ENCODE measurements at places on chromosomes 3 and 15.

DNA sequence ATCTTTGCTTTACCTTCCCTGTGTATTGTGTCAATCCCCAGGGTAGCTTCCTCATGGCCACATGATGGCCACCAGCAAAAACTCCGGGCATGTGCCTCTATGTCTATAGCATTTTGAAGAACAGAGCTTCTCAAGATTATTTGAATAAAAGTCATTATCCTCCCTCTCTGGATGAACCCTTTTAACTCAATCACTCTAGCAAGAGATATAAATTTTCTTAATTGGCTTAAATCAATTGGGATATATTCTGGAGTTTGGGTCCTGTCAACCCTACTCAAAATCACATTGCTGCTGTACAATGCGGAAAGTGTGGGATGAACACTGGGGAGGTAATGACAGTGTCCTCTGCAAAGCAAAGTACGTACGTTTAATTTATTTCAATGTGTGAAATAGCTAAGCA, 370.6 kb upstream of the LRRC3B start:
- no peak for DNase-seq

DNA sequence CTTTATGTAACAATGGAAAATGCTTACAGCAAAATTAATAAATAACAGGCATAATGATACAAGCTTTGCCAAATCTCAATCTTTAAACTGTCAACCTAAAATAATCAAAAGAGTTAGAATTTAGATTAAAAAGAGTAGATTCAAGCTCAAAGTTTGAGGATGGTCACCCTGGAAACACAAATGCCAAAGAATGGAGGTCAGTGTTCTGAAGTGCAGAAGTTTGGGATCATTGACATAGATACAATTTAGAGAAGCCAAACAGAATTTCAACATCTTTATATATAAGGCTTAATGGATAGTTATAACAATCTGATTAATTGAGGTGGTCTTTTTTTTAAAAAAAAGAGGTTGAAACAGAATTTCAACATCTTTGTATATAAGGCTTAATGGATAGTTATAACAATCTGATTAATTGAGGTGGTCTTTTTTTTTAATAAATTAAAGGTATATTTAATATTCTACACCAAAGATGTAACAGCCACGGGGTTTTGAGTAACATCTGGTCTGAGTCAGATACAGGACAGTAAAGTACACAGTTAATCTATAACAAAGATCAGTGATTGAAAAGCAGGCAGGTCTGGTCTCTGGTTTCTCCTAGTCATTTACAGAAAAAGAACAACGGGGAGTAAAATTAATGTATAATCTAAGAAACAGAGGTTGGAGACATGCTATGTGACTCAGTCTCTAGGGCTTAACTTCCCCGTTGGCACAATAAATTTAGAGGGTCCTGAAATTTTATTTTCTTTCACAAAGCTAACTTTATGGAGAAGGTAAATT, 490.7 kb downstream of the GBE1 start:
- no peak for DNase-seq

GRCh38 chr3:118811236-118811732, 223.4 kb downstream of the IGSF11 start:
- DNase-seq = no peak

GRCh38 chr3:171867981-171868380, 24.8 kb downstream of the TMEM212 start:
- no peak for DNase-seq

DNA sequence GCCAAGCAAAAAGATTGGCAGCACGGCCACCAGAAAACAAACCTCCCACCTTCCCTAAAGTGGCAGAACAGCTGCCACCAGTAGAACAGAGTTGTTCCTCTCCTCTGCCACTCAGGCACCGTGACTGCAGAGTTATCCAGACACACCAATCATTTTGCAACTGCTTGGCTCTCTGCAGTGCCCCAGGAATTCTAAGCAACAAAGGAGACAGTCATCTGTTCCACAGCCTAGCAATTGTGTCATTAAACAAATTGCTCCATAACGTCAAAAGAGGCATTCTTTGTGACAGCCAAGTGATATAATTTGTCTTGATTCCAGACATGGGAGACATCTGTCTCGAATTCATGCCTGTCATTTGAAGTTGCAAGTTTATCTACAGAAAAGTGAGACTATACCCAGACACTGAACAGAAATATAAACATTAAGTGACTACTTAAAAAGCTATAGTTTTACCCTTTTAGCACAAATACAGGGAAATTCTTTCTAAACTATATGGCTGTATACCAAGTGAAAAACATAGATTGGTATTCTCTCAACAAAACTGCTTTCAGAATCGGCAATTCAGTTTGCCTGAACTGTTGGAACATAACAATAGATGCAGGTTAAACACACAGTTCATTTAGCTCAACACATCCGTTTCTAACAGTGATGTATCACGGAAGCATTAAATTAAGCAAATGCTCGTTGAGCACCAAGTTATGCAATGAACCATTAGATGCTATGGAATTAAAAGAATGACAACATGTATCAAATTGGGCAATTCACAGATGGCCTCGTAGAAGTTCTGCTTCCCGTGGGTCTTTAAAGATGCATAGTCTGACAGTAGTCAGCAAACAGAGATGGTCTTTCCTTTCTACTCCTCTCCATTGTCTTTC, 281.3 kb downstream of the FGF12 start:
- peak; percentile 32 for DNase-seq

- DNase-seq = no peak
Observed at GRCh38 chr3:40873934-40874699, 325.2 kb upstream of the CTNNB1 start.

- DNase-seq = no peak
Observed at GRCh38 chr3:121660356-121661171, at the start of gene HCLS1. TSS of gene HCLS1 (minus strand) at chr3:121660903. CDS start at chr3:121658347, 2,556 bp downstream.

- DNase-seq = no peak
Observed at GRCh38 chr3:141413391-141413790, 45.1 kb downstream of the ZBTB38 start.

GRCh38 chr15:73892446-73893226, 19.3 kb downstream of the TBC1D21 start:
- no peak for DNase-seq

DNA sequence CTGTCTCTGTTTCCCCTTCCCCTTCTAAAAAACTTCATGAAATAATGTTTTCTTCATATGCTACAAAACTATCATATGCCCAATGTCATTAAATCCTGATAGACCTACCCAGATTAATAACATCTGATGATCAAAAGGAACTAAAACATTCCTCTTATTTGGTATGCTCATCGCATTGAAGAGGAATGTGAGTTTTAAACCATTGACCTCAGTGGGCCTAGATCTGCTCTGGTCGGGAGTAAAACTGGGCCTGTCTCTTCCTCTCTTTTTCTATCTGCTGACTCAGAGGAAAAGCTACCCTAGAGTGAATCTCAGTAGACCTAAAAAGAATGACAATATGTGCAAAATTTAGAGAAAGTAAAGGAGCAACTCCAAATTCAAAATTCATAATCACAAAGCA, 275.8 kb downstream of the SATB1 start:
- no peak for DNase-seq

DNA sequence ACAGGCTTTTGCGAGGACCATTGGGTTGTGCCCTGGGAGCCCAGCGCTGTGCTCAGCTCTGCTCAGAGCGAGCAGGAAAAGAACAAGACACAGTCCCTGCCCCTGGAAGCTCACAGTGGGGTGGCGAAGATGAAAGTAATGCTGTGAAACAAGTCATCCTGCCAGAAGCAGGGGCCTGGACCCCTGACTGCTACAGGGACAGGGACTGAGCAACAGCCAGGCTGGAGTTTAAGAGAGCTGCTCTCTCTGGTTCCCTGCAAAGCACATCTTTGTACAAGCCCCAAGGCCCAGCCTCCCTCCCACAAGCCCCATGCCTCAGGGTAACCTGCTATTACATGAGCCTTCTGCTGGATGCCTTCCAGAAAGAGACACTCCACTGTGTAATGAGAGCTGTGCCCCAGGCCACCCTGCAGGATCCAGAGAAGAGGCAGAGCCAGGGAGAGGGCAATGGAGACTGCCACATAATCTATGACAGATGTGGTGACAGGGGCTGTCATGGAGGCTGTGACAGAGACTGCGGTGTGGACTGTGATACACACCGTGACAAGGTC, 7.1 kb upstream of the HCN4 start:
- DNase-seq = peak; percentile 64

DNA sequence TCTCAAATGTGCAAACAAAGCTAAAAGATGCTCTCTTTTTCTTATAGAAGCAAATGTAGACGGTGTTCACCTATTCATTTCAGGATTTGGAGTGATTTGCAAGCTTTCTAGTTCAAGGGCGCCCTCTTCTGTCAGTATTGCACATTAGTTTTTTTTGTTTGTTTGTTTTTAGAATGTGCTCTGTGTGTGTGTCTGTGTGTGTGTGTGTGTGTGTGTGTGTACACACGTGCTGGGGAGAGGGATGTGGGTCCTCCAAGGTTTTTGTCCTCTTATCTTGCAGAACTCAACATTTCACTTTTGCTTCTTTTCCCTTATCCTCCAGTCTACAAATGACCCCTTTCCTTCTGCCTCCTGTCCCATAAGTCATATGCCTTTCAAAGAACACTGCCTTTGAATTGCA, 23.5 kb downstream of the DNAH1 start:
- peak; percentile 40 for DNase-seq

DNA sequence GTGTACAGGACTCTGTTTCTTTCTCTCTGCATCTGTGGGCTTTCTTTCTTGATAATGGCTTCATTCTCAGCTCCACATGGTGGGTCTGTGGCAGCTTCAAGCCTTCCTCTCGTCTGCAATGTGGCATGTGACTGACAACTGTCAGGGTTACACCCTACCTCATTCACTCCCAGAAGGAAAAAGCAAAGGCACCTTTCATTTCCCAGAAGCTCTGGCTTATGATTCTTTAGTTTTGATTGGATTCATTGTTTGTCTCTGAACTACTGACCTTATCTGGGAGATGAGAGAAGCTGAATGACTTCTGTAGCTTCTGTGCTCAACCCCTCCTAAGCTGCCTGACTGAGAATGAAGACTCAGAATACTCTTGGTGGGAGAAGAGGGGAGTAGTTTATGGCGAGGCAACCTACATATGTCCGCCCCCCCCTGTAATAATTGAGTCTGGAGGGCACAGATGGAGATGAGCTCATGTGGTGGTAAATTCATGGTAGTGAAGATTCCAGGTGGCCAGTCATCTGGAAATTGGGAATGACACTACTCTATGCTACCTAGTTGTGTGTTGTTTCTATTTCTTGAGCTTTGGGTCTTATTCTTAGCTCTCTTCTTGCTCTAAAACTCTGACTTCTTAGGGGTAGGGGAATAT, 38.4 kb downstream of the KCNAB1 start:
- peak; percentile 93 for DNase-seq

DNA sequence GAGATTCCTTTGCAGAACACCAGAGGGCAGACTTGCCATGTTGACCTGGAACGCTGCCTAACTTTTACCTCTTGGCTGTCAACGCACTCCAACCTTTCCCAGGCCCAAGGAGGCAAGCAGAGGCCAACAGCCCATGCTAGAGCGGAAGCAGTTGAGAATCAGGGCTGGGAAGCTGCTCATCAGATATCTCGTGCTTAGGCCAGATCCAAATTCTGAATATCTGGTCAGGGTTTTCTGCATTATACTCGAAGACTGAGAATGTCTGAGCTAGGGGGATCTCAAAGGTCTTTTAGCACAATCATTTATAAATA, 2.5 kb downstream of the XIRP1 start:
- peak; percentile 10 for DNase-seq

DNA sequence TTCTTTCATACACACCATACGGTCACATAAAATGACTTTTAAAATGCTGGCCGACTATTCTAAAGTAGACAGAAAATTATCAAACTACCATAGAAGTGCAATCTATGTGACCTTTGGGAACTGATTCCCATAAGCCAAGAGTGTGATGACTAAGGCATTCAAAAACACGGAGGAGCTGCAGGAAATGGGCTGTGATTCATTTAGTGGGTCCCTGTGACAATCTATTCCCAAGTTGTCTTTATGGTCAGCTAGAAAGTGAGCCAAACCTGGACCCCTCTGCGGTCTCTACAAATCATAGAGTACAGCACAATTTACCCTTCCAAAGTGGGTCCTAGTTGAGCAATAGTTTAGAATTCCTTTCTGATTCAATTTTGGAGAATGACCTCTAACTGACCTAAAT, 251.5 kb upstream of the CBLB start:
- DNase-seq = no peak

GRCh38 chr15:76155731-76156130, 95.9 kb downstream of the TMEM266 start:
- DNase-seq = no peak

DNA sequence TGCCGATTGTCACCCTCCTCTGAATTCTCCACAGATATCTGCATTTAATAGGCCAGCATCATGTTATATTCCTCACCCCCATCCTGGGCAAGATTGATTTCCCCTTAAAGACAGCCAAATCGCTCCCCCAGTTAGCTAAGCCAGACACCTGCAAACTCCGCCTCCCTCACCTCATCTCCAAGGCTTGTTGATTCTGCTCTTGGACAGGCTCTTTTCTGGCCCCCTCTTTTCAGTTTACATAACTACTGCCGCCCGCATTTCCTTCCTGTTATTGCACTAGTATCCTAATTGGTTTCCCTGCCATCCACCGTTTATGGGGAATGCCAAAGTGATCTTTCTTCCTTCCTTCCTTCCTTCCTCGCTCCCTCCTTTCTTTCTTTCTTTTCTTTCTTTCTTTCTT, 214.7 kb upstream of the MRPL3 start:
- no peak for DNase-seq

GRCh38 chr3:10356461-10356981, 35.6 kb upstream of the SEC13 start:
- DNase-seq = no peak

DNA sequence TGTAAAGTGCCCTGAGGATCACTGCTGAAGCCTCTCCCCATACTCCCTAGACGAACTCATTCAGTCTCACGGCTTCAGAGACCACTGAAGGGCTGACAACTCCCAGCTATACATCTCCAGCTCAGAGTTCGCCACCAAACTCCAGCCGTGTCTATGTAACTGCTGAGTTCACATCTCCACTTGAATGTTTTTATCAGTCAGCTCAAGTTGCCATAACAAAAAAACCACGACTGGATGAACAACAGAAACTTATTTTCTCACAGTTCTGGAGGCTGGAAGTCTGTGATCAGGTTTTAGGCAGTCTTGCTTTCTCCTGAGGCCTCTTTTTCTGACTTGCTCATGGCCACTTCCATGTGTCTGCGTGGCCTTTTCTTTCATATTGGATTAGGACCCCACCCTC, 223.0 kb upstream of the LRRFIP2 start:
- DNase-seq = no peak

Data from NCI-H1694 treated with DMSO at 0.1 percent for 48 hours (cell line).